Neural crest cell (in vitro differentiated cells): ENCODE measurements at places on chromosomes 16 and 17.

DNA sequence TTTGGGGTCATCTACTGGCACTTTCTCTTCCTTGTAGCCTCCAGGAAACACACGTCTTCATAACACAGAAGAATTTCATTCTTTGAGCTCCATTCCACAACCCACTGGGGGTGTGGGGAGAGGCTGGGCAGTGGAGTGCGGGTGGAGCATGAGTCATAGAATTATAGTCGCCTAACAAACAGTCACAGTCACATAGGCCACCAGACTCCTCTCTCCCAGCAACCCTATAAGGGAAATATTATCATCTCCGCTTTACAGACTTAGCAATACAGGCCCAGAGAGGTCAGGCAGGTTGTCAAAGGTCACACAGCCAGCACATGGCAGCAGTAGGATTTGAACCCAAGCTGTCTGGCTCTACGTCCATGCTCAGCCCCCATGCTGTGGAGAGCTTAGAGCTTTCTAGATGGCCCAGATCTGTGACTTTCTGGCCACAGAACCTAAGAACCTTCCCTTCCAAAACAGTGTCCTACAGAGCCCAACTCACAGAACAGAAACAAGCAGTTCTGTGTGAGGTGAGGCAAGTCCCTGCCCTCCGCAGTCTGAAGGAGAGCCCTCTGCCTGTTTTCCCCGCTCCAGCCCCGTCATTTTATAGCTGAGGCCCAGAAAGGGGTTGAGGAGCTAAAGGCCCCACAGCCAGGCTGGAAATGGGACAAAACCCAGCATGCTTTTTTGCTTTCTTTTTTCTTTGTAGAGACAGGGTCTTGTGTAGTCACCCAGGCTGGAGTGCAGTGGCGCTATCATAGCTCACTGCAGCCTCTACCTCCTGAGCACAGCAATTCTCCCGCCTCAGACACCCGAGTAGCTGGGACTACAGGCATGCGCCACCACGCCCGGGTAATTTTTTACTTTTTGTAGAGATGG is 10.7 kb upstream of the LITAF start:
- no peak for DNase-seq
- no peaks in the 10 kb centered on the region for H3K36me3 ChIP-seq
- no peaks in the 10 kb centered on the region for H3K27me3 ChIP-seq
- H3K4me1 ChIP-seq: peaks cover 13% of the 10 kb centered on the region

- no peak overlapping the region for H3K4me3 ChIP-seq
- H3K4me1 ChIP-seq: peaks cover 11% of the 10 kb centered on the region
- H3K27me3 ChIP-seq: no peaks in the 10 kb centered on the region
- peaks cover 5% of the 10 kb centered on the region for H3K36me3 ChIP-seq
- no peak for DNase-seq
Measured at GRCh38 chr17:64599187-64599676, 62.9 kb downstream of the SMURF2 start.

- H3K27me3 ChIP-seq: peaks cover 7% of the 10 kb centered on the region
- no peak for DNase-seq
- no peaks in the 10 kb centered on the region for H3K36me3 ChIP-seq
Measured at GRCh38 chr17:73759734-73760438, 115.6 kb upstream of the SDK2 start.

DNA sequence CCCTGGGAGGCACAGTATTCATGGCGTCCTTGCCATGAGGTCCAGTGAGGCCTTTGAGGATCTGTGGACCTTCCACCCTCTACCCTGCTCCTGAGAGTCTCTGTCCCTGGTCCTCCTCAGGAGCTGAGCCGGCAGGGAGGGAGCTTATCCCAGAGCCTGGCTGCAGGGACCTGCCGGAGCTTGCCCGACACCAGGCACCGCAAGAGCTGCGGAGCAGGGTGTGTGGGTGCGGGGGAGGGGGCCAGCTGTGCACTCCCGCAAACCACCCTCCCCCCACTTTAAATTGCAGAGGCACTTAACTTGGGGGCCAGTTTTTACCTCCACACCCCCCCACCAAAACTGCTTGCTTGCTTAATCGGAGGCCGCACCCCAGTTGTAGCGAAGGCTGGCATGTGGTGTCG is 609 bp upstream of the ZNF750 start:
- H3K36me3 ChIP-seq: no peaks in the 10 kb centered on the region
- no peak overlapping the region for H3K27ac ChIP-seq
- DNase-seq: no peak

GRCh38 chr17:4365628-4366326 is 698 bp downstream of the UBE2G1 start:
- H3K27ac ChIP-seq: no peak overlapping the region
- peaks cover 24% of the 10 kb centered on the region for H3K4me1 ChIP-seq
- no peaks in the 10 kb centered on the region for H3K27me3 ChIP-seq

GRCh38 chr16:6498858-6499257 is 833.8 kb upstream of the RBFOX1 start:
- H3K4me3 ChIP-seq: no peak overlapping the region
- DNase-seq: no peak
- H3K27me3 ChIP-seq: peaks cover 8% of the 10 kb centered on the region

DNA sequence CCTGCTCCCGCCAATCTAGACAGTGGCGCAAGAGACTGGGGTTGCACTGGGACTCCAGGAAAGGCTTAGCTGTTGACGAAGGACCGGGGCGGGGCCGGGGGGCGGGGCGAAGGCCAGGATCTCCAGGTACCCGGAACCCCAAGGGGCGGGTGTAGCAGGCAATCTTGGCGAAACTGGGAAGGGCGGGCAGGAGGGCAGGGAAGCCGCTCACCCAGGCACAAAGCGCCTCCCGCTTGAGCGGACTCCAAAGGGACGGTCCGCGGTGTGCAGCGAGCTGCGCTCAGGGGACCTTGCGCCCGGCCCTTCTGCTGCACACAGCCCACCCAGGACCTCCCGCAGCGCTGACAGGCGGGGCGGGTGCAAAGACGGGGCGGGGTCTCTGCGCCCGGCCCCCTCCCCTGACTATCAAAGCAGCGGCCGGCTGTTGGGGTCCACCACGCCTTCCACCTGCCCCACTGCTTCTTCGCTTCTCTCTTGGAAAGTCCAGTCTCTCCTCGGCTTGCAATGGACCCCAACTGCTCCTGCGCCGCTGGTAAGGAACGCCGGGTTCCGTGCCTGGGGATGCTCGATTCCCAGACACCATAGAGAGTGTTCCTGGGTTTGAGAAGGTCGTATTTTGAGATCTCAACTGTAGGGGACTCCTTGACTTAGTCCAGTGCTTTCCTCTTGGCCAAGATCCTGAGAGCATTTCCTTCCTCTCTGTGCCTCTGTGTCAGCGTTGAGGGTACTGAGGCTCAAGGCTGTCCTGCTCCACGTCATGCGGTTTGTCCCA is at the start of gene MT1F:
TSS of gene MT1F (plus strand) at position 405 of the 772 bp plus-strand sequence. CDS start at position 505, 100 bp downstream.
- peak; percentile 25 for DNase-seq
- peaks cover 11% of the 10 kb centered on the region for H3K4me1 ChIP-seq
- peaks cover 87% of the 10 kb centered on the region for H3K27me3 ChIP-seq
- H3K4me3 ChIP-seq: peak within 1 kb of the TSS; percentile 86

- H3K36me3 ChIP-seq: peaks cover 2% of the 10 kb centered on the region
- H3K4me1 ChIP-seq: peaks cover 23% of the 10 kb centered on the region
- H3K4me3 ChIP-seq: no peak overlapping the region
- no peak for DNase-seq
- H3K27me3 ChIP-seq: no peaks in the 10 kb centered on the region
- H3K27ac ChIP-seq: no peak overlapping the region
Measured at GRCh38 chr17:47267354-47267828, 13.8 kb downstream of the ITGB3 start.

- H3K4me1 ChIP-seq: peaks cover 33% of the 10 kb centered on the region
- H3K27me3 ChIP-seq: no peaks in the 10 kb centered on the region
- H3K27ac ChIP-seq: no peak overlapping the region
- DNase-seq: no peak
- H3K36me3 ChIP-seq: peaks cover 12% of the 10 kb centered on the region
Measured at GRCh38 chr17:36532435-36532975, 2.2 kb downstream of the MYO19 start.

DNA sequence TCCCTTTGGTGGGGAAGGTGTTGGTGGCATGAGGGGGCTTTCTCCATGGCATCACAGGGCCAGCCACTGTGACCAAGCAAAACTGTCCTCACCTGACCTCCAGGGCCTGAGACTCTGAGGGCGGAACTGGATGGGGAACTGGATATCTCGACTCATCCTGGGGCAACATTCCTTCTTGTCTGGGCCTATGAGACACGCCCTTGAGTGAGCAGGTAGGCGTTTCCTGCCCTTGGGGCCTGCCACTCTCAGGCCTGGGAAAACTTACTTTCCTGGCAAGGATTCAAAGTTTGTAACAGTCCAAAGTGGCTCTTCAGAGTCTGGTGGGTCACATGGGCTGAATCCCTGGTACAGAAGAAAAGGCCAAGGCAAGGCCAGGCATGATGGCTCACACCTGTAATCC is 9.6 kb downstream of the MT1X start:
- H3K4me3 ChIP-seq: no peak overlapping the region
- no peak overlapping the region for H3K27ac ChIP-seq
- peaks cover 3% of the 10 kb centered on the region for H3K4me1 ChIP-seq
- no peaks in the 10 kb centered on the region for H3K36me3 ChIP-seq
- H3K27me3 ChIP-seq: peaks cover 6% of the 10 kb centered on the region

DNA sequence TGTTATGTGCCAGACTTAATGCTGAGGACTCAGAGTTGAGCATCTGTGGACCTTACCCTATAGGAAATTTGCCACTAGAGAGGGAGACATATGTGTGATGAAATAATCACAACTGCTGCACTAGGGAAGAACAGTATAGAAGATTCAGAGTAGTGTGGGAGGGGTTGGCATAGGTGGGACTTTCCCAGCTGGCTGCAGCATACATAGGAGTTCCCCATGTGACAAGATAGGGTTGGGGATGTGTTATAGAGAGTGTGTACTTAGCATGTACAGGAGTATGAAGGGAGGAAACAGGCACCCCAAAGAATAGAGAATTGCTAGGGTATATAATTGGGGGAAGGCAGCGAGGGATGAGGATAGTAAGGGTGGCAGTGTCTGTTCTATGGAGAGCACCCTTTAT is 2.9 kb downstream of the NUP93 start:
- peaks cover 16% of the 10 kb centered on the region for H3K4me1 ChIP-seq
- no peaks in the 10 kb centered on the region for H3K27me3 ChIP-seq
- no peaks in the 10 kb centered on the region for H3K36me3 ChIP-seq

DNA sequence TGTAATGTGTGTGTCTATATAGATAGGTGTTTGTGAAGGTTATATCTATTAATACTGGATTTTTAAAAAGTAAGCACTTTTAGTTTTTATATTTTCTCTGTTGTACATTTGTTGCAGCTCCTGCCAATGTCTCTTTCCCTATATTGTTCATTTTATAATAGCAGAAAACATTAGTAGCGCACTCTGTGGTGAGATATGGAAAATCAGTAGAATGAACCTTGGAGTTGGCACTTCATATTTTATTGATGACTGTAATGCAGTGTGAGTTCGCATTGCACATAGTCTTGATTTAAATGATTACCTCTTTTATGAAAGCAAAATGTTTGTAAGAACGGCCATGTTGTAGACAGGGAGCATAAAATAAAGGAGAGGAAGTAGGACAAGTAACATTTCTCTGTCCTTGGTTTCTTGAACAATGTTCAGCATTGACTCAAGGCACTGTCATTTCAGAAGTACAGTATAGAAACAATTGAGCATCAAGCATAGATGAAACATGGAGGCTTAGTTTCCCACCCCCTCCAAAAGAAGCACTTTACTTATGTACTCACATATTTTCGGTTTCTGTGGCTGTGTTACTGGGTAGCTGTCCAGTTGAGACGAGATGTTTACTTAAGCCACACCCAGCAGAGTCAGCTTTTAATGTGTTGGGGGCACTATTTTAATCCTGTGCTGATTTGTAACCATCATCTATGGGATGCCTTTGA is 74.0 kb downstream of the TANC2 start:
- H3K36me3 ChIP-seq: no peaks in the 10 kb centered on the region
- no peak overlapping the region for H3K27ac ChIP-seq
- no peaks in the 10 kb centered on the region for H3K27me3 ChIP-seq
- no peak overlapping the region for H3K4me3 ChIP-seq
- DNase-seq: no peak
- peaks cover 3% of the 10 kb centered on the region for H3K4me1 ChIP-seq

- no peak for DNase-seq
- no peak overlapping the region for H3K4me3 ChIP-seq
- peaks cover 4% of the 10 kb centered on the region for H3K4me1 ChIP-seq
- no peak overlapping the region for H3K27ac ChIP-seq
- H3K27me3 ChIP-seq: peaks cover 3% of the 10 kb centered on the region
- H3K36me3 ChIP-seq: no peaks in the 10 kb centered on the region
Measured at GRCh38 chr16:51648526-51648925, 497.5 kb upstream of the SALL1 start.

- H3K36me3 ChIP-seq: no peaks in the 10 kb centered on the region
- H3K4me1 ChIP-seq: no peaks in the 10 kb centered on the region
- DNase-seq: no peak
- no peak overlapping the region for H3K27ac ChIP-seq
Measured at GRCh38 chr16:12868788-12869187, 32.6 kb upstream of the SHISA9 start.

- no peaks in the 10 kb centered on the region for H3K4me1 ChIP-seq
- H3K27me3 ChIP-seq: peaks cover 4% of the 10 kb centered on the region
- DNase-seq: no peak
- H3K36me3 ChIP-seq: no peaks in the 10 kb centered on the region
Measured at GRCh38 chr16:80447241-80447640, 93.6 kb upstream of the DYNLRB2 start.

- DNase-seq: no peak
- peaks cover 22% of the 10 kb centered on the region for H3K4me1 ChIP-seq
- H3K36me3 ChIP-seq: no peaks in the 10 kb centered on the region
- peaks cover 9% of the 10 kb centered on the region for H3K27me3 ChIP-seq
- H3K27ac ChIP-seq: no peak overlapping the region
Measured at GRCh38 chr17:50544516-50544915, 2.5 kb upstream of the SPATA20 start.

DNA sequence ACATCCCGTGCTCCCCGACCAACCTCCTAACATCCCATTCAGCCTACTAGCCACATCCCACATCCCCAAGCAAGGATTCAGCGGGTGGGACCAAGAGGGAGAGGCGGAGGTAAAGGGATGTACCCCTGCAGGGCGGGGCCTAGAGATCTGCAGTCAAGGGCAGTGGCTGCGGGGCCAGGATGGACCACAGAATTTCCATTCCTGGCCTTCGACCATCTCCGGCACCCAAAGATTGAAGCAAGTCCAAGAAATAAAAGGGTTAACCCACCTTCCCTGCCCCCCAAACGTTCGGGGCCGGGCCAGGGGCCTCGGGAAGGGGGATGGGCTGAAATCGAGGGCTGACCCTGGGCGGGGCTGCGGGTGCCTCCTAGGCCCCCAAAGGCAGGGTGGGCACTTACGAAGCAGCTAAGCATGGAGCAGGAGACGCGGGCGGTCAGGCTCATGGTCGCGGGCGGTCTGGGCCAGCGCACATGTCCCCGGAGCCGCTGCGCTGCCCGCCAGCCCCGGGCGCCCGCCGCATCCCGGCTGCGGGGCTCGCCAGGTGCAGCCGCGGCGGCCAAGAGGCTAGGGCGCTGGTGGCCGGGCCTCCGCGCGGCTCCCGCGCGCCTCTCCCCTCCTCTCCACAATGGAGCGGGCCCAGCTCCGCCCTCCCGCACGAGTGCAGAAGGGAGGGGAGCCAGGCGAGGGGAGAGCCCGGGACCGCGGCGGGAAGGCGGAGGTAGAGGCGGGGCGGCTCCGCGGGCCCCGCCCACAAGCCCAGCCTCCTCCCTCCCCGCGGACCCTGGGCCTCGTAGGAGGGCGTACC is at the start of gene MTMR4:
TSS of gene MTMR4 (minus strand) at position 674 of the 805 bp plus-strand sequence. CDS start at position 443, 231 bp downstream.
- peaks cover 16% of the 10 kb centered on the region for H3K36me3 ChIP-seq
- H3K4me3 ChIP-seq: peak within 1 kb of the TSS; percentile 96
- H3K4me1 ChIP-seq: peaks cover 49% of the 10 kb centered on the region
- peaks cover 2% of the 10 kb centered on the region for H3K27me3 ChIP-seq
- H3K27ac ChIP-seq: peak within 1 kb of the TSS; percentile 95

- no peak for DNase-seq
- H3K4me3 ChIP-seq: no peak overlapping the region
- H3K27me3 ChIP-seq: peaks cover 23% of the 10 kb centered on the region
- H3K36me3 ChIP-seq: no peaks in the 10 kb centered on the region
- H3K4me1 ChIP-seq: peaks cover 15% of the 10 kb centered on the region
Measured at GRCh38 chr16:565419-566330, 1.1 kb upstream of the NHLRC4 start.
